ENCODE measurements at places on chromosomes 2 and 18. TPM values are rescaled to one million over a fixed set of nuclear protein-coding genes. Genes with fewer than 3 reads are reported as not detected.

- peak; percentile 17 for DNase-seq
Measured at GRCh38 chr18:27363872-27364271, 178.8 kb upstream of the CHST9 start.

Gene SULT1C4
- 2.9 TPM for total RNA-seq

- peak; percentile 42 for DNase-seq
Measured at GRCh38 chr2:177106212-177106611, 106.4 kb upstream of the HNRNPA3 start.

DNA sequence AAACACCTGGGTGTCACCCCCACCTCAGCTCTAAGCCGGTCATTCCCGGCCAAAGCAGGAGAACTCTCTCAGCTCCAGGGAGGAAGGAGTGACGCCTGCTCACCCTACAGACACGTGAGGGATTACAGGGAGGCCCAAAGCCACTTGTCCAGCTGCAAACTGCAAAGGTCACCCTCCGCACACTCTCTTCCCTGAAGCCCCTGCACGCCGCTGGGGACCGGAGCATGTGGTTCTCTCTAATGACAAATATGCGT lies 108.0 kb upstream of the ID2 start:
- no peak for DNase-seq

DNA sequence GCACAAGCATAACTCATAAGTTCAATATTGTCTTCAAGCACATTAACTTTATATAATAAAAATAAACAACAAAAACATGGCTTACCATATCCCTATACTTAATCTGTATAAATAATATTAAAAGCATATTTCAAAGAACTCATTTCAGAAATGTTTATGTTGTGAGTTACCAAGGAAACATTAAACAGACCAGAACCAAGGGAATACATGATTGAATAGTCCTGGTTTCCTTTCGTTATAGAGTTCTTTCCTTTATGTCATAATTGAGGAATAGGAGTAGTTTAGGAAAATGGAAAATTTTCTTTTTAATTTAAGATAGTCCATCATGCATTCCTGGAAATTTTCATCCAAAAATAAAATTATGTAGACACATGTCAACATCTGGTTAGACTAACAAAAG lies 343.0 kb downstream of the ERBB4 start:
- no peak for DNase-seq
